Stimulated activated effector memory CD8-positive, alpha-beta T cell treated with anti-CD3 and anti-CD28 coated beads, Interleukin-12 subunit alpha, Interleukin-12 subunit beta, amount 100 ng/mL, for 72 hours (primary cell): ENCODE measurements at places on chromosomes 1 and 21.
A peak's percentile ranks its signal among the peaks of the same experiment; 100 is the strongest.

DNA sequence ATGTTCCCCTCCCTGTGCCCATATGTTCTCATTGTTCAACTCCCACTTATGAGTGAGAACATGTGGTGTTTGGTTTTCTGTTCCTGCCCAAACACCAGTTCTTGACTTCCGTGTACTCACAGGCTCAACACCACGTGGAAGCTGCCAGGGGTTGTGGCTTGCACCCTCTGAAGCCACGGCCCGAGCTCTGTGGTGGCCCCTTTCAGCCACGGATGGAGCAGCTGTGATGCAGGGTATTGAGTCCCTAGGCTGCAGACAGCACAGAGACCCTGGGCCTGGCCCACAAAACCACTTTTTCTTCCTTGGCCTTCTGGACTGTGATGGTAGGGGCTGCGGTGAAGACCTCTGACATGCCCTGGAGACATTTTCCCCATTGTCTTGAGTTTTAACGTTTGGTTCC, 111.6 kb downstream of the SYT14 start:
- DNase-seq, result no peak

DNA sequence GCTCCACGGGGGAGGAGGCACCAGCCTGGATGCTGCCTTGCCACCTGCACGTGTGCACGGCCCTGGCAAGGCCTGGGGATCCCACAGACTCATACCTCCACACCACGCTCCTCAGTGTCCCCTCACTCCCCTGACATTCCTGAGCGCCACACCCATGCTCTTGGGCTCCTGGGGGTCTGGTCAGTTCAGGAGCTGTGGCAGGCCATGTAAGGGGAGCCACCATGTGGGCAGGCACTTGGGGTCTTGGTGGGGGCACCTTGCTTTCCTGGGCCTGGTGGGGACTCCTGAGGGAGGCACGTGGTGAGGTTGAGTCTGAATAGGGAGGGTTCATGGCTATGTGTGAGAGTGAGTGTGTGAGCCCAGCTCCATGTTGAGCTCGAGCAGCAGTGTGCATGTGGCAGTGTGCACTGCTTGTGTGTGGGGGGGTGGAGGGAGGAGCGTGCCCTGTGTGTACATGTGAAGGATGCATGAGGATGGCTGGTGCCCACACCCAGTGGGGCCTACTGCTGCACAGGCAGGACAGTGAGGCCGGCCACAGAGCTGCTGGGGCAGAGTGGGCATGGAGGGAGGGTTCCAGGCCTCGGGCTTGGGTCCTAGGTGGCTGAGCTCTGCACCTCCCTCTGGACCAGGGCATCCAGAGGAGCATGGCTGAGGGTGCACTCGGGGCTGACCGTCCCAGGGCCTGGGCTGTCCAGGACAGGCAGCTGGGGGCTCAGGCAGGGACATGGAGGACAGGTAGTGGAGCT, 1.6 kb downstream of the GJC2 start:
- no peak for DNase-seq

- no peak for DNase-seq
These were observed 21.3 kb upstream of the GRIK3 start for GRCh38 chr1:37055631-37056030.

DNA sequence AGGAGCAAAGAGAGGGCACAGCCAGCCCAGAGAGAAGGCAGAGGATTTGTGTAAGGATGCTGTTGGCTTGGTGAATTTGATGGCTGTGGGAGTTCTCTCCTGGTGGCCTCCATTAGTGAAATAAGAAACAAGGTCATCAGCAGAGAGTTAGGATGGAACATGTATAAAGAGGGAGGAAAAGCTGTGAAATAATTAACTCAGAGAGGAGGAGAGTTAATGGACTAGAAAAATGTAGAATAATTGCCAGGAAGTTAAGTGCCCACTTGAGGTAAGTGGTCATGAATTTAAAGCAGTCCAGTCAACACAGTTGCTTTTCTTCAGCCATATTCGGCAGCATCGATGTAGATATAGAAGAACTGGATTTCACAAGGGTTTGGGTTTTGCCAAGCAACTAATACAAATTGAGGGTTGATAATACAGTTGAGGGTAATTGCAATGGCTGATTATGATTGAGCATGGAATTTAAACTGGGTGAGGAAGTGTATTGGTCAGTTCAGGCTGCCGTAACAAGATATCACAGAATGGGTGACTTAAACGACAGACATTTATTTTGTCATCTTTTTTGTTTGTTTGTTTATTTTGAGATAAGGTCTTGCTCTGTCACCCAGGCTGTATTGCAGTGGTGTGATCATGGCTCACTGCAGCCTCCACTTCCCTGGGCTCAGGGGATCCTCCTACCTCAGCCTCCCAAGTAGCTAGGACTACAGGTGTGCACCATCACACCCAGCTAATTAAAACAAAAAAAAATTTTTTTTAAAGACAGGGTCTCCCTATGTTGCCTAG, 31.7 kb upstream of the KLF17 start:
- DNase-seq, result no peak

DNA sequence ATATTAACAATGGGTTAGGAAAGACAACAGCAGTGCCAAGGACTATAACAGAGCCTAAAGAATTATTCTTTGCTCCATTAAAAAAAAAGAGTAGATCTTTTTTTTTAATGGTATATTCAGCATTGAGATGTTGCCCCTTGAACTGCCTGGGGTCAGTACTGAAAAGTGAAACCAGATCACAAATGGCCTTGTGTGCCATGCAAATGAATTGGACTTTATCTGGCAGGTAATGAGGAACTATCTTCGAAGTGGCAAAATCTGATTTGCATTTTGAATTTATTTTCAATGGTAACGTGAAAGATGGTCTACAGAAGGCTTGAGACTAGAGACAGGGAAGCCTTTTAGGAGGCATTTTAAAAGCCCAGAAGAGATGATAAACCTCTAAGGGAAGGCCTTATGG, 21.4 kb upstream of the PKN2 start:
- no peak for DNase-seq

- no peak for DNase-seq
These were observed 37.6 kb upstream of the CAMTA1 start for GRCh38 chr1:6747674-6748073.

GRCh38 chr1:155007251-155007828, 4.7 kb downstream of the ZBTB7B start:
- DNase-seq, result no peak

DNA sequence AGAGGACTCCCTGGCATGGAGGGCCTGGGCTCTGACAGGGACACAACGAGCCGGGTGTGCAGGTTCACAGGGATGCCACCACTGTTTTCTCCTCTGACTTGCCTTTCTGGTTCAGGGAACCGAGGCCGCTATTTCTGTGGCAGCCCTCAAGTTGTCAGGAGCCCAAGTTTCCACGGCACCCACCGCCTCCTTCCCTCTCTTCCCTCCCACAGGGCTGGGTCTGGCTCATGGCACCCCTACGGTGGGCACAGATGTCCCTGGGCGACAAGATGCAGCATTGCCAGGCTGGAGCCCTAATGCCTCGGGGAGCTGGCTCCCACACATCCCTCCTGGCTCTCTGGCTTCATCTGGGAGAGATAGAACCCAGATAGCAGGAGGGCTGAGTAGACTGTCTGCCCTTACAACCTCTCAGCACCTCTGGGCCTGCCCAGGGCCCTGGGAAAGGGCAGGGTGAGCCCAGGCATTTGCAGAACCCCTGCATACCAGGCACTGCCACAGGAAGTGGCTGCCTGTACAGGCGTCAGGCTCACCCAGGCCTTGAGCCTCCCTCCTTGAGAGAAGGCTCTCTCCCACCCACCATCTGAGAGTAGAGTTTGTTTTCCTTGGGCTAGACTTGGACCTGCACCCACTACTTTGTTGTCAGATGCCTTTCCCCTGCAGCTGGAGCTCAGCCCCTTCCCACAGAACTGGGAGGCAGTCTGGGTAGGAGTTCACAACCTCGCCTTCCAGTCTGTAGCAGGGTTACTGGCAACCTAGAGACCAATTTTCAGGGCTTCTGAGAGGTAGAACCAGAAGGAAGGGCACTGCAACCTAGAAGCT, 20.5 kb downstream of the KCNC4 start:
- DNase-seq, result no peak

DNA sequence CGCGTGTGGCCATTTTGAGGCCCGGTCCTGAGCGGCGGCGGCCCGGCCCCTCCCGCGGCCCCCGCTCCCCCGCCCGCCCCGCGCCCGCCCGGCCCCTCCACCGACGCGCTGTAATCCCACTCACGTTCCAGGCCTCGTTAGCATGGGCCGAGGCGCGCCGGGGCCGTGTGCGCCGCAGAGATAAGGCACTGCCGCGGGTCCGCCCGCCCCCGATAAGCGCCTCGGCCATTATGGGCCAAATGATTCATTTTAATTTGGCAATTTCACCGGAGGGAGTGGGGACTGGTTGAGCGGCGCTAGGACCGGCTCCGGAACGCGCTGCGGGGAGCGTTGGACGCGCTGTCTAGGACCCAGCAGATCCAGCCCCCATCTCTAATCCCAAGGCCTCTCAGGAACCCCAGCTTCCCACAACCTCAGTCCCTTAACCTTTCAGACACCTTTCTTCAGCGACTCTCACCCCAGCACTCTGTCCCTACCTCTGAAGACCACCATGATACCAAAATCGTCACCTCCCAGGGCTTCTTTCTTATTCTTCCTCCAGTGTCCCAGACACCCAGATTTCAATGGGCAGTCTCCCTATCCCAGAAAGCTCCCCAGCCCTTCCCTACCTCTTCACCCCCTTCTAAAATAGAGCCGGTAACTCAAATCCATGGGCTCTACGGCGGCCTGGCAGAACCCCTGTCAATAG, at the start of gene TAL1:
Gene TAL1 (minus strand): TSS at position 39 of the 688 bp plus-strand sequence. CDS start 6,337 bp downstream, outside the sequence.
- no peak for DNase-seq

DNA sequence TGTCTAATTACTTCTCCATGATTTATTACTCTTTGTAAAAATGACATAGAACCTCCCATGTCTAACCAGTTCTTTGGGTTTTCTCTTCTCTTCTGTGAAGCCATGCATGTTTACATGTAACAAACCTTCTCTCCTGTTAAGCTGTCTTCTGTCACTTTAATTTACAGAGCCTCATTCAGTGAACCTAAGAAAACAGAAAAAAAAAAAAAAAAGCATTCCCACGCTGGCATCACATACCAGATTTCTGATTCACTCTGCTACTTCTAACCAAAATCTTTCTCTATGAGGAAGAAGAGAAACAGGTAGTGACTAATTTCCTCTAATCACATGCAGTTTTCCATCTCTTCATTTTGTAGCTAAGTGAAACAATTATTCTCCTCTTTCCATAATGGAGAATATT, 141.4 kb upstream of the CXADR start:
- no peak for DNase-seq

GRCh38 chr1:65243491-65243890, 65.9 kb upstream of the DNAJC6 start:
- no peak for DNase-seq

- peak; percentile 52 for DNase-seq
These were observed 213.0 kb downstream of the LMX1A start for GRCh38 chr1:165143437-165144065.

- no peak for DNase-seq
These were observed 115.6 kb upstream of the KIF26B start for GRCh38 chr1:245039196-245039595.

- DNase-seq, result no peak
These were observed 172.7 kb upstream of the C8B start for GRCh38 chr1:57138432-57139078.

DNA sequence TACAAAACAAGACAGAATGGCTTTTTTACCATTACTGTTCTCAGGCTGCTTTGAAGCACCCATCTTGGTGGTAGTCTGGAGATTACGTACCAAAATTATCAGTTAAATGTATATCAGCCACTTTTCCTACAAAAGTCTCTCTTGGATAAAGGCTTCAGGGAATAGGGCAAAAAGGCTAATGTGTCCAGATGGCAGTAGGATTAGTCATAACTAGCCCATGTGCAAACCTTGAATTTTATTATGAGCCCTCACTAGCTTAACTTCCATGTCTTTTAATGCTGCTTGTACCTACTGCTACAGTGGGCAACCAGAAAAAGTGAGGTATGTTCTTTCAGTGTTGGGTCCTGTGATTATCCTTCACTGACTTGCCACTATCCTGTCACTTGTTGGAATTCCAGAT, 51.0 kb downstream of the PLPPR4 start:
- no peak for DNase-seq

DNA sequence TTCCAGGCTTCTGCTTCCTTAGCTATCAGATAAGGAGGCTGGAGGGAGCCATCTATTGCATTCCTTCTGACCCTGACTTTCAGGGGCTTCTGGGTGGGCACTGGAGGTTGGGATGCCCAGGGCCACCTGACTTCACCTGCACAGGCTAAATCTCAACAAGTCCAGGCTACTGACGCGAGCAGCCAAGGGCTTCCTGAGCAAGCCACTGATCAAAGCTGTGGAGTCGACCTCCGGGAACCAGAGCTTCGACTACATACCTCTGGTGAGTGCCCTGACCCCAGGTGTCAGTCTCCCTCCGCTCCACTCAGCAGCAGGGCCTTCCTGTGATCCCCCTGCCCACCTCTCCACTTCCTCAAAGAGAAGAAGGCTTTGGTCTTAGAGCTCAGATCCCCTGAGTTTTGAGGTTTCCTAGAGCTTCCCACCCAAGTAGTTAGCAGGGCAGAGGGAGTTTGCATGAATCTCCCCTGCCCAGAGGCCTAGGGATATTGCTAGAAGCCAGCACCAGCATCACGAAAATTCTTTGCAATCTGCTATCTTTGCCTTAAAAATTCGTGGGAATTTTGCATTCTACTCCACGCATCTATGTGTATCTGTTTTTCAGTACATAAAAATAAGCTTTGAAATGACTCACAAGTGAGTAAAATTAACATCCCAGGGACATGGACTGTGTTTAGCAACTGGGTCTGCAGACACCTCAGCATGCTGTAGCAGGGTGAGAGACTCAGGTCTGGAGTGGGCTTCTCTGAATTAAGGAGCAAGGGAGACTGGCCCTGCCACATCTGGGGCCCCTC, 61.4 kb downstream of the VWA5B1 start:
- no peak for DNase-seq

DNA sequence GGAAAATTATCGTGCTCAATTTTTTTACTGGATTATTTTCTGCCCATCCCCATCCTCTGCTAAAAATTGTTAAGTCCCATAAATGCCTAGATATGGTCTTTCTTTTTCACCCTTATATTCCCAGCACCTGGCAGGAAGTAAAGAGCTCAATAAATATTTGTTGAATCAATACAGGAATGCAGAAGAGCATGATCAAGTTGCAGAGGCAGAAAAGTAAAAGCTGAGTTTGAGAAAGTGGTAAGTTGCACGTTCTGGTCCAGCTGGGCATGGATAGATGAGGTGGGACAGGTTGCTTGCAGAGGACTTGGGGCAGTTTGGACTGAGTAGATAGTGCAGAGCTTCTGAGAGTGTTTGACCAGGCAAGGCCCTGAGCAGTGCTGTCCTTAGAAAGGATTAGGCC, 40.1 kb downstream of the ZNF281 start:
- DNase-seq, result no peak

DNA sequence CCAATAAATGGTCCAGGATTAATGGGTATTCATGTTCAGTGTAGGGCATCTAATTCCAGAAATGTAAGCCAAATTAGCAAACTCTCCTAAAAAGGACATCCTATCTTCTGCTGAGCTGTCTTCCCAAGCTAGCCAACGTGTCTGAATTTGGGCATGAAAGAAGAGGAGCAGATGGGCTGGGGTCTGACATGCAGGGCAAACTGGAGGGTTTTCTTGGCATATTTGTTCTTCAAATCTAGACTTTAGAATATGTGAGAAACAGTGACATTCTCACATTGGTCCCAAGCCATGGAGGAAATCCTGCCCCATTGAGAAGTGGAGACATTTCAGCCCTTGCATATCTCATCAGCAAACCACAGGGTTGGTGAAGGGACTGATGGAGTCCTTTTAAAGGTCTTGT, 67.2 kb downstream of the LRIG2 start:
- no peak for DNase-seq
